LNCaP clone FGC (cell line): ENCODE measurements at places on chromosomes 16 and 17.

GRCh38 chr16:56672761-56673536 is 3.3 kb downstream of the MT1H start:
- no peak for DNase-seq

GRCh38 chr16:16071631-16072244 is 122.3 kb downstream of the ABCC1 start:
- no peak for DNase-seq

GRCh38 chr16:81008505-81008789 is 1.4 kb downstream of the CENPN start:
- DNase-seq, result no peak

DNA sequence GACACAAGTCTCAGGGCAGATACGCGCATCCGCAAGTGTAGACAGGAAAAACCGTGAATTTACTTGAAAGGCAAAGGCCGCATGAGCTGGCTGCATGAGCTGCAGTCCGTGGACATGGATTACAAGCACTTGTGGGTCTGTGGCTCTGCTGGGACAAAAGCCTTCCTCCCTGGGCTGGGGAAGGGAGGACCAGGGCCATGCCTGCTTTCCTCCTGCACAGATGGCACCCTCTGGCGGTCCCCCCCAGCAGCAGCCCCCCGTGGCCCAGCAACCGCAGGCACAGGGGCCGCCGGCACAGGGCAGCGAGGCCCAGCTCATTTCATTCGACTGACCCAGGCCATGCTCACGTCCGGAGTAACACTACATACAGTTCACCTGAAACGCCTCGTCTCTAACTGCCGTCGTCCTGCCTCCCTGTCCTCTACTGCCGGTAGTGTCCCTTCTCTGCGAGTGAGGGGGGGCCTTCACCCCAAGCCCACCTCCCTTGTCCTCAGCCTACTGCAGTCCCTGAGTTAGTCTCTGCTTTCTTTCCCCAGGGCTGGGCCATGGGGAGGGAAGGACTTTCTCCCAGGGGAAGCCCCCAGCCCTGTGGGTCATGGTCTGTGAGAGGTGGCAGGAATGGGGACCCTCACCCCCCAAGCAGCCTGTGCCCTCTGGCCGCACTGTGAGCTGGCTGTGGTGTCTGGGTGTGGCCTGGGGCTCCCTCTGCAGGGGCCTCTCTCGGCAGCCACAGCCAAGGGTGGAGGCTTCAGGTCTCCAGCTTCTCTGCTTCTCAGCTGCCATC is 1.7 kb upstream of the MRPL12 start:
- no peak for DNase-seq

DNA sequence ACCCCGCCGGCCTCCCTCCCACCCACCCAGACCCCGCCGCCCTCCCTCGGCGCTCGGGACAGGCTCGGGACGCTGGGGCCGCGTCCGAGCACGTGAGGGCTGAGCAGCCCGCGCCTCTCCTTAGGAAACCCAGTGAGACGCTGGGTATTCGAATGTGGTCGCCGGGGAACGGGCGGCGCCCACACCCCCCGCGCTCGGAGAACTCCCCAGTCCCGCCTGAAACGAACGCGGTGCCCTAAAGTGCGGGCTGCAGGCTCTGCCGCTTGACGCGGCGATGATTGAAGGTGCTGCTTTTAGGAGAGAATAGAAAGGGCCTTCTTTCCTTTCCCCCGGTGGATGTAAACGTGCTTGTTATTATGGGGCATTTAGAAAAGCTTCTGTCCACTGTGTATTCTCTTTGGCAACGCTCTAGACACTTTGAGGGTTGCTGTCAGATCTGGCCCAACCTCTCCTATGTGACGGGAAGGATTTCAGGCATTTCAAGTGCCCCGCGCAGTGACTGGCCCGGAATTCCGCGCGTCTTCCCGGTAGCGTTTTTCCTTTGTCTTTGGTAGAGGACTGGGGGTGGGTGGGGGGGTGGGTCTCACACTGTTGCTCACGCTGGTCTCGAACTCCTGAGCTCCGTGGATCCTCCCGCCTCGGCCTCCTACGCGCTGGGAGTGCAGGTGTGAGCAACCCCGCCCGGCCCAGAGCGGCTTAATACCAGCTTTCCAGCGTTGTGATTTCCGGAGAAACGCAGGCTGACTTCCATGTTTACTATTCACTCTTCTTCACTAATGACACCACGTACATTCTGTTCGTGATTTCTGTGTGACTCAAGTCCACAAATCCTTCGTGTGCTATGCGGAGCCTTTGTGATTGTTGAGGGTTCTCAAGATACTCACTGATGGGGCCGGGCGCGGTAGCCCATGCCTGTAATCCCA is 21.8 kb upstream of the FOXK2 start:
- no peak for DNase-seq

- no peak for DNase-seq
Measured at GRCh38 chr17:62911114-62911513, 54.9 kb upstream of the TANC2 start.

GRCh38 chr17:52297230-52298010 is 138.9 kb upstream of the CA10 start:
- no peak for DNase-seq

- DNase-seq, result no peak
Measured at GRCh38 chr17:62986549-62986948, 20.5 kb downstream of the TANC2 start.

DNA sequence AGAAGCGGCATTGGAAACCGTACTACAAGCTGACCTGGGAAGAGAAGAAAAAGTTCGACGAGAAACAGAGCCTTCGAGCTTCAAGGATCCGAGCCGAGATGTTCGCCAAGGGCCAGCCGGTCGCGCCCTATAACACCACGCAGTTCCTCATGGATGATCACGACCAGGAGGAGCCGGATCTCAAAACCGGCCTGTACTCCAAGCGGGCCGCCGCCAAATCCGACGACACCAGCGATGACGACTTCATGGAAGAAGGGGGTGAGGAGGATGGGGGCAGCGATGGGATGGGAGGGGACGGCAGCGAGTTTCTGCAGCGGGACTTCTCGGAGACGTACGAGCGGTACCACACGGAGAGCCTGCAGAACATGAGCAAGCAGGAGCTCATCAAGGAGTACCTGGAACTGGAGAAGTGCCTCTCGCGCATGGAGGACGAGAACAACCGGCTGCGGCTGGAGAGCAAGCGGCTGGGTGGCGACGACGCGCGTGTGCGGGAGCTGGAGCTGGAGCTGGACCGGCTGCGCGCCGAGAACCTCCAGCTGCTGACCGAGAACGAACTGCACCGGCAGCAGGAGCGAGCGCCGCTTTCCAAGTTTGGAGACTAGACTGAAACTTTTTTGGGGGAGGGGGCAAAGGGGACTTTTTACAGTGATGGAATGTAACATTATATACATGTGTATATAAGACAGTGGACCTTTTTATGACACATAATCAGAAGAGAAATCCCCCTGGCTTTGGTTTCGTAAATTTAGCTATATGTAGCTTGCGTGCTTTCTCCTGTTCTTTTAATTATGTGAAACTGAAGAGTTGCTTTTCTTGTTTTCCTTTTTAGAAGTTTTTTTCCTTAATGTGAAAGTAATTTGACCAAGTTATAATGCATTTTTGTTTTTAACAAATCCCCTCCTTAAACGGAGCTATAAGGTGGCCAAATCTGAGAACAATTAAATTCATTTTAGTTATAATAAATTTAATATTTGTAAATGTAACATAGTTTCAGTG is 1.7 kb downstream of the HEXIM1 start:
- no peak for DNase-seq

GRCh38 chr17:11029791-11030190 is 191.9 kb upstream of the PIRT start:
- DNase-seq, result no peak

DNA sequence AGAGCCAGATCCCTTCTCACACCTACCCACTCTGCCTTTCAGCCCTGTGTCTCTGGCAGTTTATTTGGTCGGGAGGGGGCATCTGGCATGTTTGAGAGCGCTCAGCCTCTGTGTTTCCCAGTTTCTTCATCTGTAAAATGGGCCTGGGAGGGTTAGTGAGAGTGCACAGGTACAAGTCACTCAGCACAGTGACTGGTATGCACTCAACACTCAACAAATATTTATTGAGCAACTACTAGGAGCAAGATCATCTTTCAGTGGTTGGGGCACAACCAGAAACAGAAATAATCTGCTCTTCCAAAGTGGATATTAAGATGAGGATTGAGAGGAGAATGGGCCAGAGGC is 13.7 kb upstream of the SRCIN1 start:
- no peak for DNase-seq

- no peak for DNase-seq
Measured at GRCh38 chr17:75864448-75864871, 9.3 kb upstream of the WBP2 start.

- no peak for DNase-seq
Measured at GRCh38 chr17:75344666-75345065, 55.4 kb upstream of the SLC25A19 start.

GRCh38 chr16:75024594-75024993 is 25.8 kb downstream of the ZNRF1 start:
- no peak for DNase-seq

- no peak for DNase-seq
Measured at GRCh38 chr16:55577887-55578286, 11.4 kb downstream of the CAPNS2 start.

GRCh38 chr17:50642722-50643656 is 8.3 kb downstream of the ABCC3 start:
- DNase-seq, result no peak

- no peak for DNase-seq
Measured at GRCh38 chr17:70110443-70110880, 35.4 kb downstream of the KCNJ16 start.

DNA sequence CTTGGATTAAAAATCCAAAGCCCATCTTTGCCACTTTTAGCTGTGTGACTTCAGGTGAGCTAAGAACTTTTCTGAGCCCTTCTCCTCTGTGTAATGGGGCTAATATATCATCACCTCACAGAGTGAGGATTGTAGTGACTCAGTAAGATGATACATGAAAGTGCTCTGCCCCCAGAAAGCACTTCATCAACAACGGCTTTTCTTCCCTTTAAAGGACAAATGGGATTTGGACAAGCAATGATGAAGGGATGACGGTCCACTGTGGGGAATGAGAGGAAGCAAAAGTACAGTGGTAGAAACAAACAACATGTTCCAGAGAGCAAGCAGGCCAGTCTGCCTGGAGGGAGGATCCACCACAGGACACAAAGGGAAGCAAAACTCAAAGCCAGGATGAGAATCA is 14.3 kb upstream of the TMED6 start:
- DNase-seq, result no peak

DNA sequence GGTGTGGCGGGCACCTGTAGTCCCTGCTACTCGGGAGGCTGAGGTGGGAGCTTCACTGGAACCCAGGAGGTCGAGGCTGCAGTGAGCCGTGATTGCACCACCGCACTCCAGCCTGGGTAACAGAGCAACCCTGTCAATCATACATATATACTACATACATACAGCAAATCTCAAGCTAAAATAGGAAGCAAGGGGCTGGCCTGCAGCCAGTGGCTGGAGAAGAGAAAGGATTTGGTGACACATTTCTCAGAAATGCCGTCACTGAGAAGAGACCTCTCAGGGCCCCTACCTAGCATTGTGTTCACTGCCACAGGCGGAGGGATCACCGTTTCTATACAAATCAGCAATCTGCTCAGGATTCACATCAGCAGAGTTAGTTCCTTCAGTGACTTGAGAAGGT is 16.9 kb downstream of the NARF start:
- DNase-seq, result no peak

- DNase-seq, result no peak
Measured at GRCh38 chr17:57727630-57728175, 17.4 kb downstream of the CCDC182 start.

GRCh38 chr16:25613931-25614330 is 77.8 kb upstream of the HS3ST4 start:
- no peak for DNase-seq

DNA sequence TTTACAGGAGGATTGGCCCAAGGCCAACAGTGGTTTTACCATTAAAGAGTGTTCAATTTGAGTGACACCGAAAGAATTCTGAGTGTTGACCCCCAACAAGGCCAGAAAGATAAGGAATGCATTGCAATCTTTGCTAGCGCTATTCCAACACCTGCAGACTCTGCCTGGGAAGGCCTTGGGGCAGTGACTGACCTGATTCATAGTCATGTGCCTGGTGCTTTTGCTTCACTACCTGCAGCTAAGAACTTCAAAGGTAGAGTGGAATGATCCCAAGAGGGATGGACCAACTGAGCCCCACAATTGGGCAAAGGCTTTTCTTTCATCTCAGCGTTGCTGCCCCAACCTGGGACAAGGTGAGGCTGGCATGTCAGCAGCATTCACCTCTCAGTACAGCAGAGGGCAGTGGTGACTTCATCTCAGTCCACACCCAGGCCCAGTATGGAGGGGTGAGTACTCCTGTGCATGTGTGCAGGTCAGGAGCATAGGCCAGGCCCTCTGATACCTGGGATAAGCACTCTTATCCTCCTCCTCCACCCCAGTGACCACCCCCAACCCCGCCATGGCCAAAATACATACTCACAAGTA is 149.6 kb upstream of the GNAO1 start:
- DNase-seq, result no peak

- DNase-seq, result no peak
Measured at GRCh38 chr16:62135446-62135845, 99.2 kb upstream of the CDH8 start.

DNA sequence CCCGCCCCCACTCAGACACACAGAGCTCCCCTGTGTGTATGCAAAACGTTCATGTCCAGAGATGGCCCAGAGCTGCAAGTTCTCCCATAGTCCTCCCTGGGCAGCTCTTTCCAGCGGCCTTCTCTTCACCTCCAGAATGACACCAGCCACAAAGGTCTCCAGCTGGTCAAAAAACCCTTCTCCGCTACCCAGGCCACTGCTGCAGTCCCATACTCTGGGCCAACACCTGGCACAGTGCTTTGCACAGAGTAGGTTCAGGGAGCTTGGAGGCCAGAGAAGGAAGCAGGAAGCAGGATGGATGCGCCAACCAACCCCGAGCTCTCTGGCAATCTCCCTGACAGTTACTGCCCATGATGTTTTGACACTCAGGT is 1.1 kb upstream of the STAT5B start:
- DNase-seq, result no peak

DNA sequence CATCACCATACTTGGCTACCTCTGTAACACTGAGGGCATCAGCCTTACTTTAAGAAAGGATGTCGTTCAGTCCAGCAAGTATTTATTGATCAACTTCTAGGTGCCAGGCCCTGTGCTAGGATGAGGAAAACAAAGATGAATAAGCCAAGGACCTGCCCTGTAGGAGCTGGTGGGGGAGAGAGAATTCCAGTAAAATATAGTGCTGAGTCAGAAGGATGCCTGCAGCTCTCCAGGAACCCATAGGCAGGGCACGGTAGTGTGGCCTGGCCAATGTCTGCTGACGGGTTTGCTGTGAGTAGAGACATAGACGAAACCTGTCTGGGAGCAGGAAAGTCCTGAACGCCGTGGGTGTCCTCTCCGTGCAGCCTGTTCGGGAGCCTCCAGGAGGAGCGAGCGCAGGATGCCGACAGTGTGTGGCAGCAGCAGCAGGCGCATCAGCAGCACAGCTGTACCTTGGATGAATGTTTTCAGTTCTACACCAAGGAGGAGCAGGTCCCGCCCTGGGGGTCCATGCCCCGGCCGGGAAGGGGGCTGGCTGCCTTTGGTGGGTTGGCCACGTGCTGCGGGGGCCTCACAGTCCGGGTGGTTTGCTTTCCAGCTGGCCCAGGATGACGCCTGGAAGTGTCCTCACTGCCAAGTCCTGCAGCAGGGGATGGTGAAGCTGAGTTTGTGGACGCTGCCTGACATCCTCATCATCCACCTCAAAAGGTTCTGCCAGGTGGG is 55.6 kb downstream of the USP43 start:
- DNase-seq, result no peak

GRCh38 chr17:73625006-73625405 is 19.2 kb downstream of the SDK2 start:
- DNase-seq, result no peak
